ENCODE measurements at places on chromosomes 4 and X.
A peak's percentile ranks its signal among the peaks of the same experiment; 100 is the strongest.

DNA sequence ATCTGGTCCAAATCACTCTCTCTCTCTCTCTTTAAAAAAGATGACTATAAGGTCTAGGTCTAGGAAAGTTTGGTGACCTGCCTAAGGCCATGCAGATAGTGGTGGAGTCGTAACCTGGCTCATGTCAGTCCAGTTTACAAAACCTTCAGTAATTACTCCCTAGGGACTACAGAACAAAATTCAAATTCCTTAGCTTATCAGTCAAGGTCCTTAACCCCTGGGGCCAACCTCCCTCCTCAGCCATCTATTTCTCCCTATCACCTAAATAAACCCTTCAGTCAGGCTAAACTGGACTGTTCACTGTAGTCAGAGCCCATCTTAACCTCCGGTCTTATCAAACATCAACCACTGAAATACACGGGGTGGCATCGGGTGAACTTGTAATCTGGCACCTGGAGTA is 68.9 kb downstream of the MAP3K15 start:
- no peak for DNase-seq

GRCh38 chrX:47172971-47173792 is 20.4 kb upstream of the UBA1 start:
- DNase-seq: no peak

GRCh38 chr4:55075823-55076716 is 49.3 kb downstream of the KDR start:
- no peak for DNase-seq

- no peak for DNase-seq
Measured at GRCh38 chrX:4932790-4933189, 1219.3 kb upstream of the PRKX start.

GRCh38 chr4:20062054-20062453 is 189.7 kb upstream of the SLIT2 start:
- DNase-seq: no peak

DNA sequence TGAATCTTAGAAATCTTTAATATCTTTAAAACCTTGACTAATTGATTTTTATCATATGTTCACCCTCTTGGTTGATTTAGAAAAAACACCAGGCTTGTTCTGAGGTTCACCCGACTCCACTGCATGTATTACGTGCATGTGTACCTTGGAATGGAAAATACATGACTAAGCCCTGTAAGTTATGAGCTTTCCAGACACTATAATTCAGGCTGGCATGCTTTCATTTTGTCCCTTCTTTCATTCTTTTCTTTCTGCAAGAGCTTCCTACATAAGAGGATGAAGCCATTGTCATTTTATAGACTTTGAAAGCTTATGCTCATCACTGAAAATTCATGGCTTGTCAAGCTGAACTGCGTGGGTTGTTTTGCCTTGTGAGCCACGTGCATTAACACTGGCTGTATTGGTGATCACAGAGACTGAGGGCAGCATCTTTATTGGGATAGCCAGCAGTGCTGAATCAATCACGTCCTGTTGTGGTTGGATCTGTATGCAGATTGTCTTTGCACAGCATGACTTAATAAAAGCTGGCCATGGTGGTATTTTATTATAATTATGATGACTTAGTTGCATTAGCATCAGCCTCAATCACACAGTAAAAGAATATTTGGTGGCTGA is 141.9 kb downstream of the SLIT2 start:
- no peak for DNase-seq

DNA sequence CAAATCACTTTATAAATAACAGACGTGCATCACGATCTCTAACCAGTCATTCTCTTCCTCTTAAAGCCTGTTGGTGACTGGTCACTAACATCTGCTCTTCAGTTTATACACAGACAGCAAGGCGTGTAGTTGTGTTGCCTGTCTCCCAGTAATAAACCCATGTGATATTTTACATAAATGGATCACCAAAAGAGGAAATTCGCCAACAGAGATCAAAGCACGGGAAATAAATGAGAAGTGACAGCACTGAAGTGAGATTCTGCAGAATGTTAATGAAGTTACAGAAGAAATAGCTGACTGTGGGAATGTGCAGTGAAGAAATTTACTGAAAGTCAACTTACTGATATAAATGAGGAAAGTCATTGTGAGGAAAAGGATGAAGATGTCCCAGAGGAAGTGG is 47.0 kb downstream of the AFF1 start:
- DNase-seq: no peak

DNA sequence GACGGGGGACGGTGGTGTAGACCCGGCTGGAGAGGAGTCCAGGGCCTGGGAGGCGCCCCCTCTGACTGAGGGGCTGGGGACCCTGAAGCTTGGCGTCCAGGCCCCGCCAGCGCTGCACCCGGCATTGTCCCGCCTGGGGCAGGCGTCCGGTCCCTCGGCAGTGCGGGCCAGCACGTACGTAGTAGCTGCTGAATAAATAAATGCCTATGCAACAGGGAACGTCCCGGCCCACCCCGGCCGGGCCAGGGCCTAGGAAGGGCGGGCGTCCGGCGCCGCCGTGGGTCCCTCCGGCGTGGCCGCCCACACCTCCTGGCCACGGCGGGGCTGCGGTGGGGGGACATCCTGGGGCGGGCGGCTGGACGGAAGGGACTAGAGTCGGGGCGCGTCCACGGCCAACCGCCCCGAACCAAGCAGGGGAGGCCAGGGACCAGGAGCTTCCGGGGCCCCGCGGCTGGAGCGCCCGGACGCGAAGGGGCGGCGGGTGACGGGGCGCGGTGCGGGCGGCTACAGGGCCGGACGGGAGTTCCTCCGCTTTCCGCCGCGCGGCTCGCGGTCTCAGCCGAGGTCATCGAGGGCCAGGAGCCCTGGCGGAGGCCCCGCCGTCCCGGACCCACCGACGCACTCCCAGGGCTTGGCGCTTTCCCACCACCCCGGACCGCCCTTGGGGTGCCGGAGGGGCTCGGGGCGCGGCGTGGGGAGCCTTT is 886 bp upstream of the WWC2 start:
- DNase-seq: peak; percentile 37

GRCh38 chr4:148173397-148174017 is 268.7 kb downstream of the NR3C2 start:
- DNase-seq: no peak

DNA sequence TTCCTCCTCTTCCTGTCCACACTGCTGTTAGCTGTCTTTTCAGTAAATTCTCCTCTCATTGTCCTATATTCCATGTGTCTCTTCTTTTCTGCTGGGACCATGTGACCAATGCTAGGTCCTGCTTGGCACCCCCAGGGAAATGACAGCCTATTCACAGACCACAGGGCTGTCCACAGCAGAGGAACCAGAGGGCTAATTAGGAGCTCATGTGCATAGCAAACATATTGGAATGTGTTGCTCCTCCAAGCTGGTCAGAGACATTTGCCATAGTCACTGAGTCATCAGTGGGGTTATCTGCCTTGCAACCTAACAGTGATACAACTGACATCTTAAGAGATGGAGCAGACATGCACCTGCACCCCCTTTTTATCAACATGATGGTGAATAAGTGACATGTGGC is 67.9 kb upstream of the PUDP start:
- no peak for DNase-seq

DNA sequence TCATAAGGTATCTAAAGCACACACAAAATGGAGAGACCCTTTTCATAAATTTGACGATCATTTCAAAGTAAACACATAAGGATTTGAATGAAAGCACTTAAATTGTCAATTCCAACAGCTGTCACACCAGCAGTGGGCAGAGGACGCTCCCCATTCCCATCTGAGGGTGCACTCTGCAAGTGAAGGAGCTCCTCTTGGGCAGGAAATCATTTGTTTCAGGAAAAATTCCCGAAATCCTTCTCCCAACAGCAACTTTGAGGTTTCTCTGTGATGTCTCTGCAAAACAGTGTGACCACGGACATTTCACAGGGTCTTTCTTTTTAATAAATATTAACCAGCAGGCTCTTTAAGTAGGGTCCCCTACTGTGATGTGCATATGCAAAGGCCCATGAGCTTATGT is 111.0 kb downstream of the EPHA5 start:
- DNase-seq: no peak

GRCh38 chr4:71772592-71772991 is 11.3 kb downstream of the GC start:
- DNase-seq: no peak

DNA sequence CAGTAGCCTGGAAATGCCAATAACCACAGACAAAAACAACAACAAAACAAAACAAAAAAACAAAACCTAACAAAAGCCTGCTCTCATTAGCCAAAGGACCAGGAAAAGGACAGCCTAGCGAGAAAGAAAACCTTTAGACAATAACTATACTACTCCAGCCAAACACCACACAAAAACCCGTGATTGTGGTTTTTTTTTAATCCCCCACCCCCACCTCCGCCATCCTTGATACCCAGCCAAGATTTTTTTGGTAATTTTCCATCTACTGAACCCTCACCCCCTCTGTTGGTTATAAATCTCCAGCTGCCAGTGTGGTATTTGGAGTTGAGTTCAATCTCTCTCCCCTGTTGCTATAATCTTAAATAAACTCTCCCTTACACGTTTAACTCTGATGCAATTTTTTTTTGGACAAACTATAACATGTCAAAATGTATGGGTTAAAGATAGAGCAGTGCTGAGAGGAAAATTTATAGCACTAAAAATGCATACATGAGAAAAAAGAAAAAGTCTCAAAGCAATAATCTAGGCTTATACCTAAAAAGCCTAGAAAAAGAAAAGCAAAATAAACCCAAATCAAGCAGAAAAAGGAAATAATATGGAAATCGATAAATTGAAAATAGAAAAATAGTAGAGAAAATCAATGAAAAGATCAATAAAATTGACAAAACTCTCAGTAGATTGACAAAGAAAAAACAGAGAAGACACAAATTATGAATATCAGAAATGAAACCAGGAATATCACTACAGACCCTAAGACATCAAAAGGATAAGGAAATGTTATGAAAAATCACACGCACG is 83.7 kb downstream of the NAT8L start:
- no peak for DNase-seq

DNA sequence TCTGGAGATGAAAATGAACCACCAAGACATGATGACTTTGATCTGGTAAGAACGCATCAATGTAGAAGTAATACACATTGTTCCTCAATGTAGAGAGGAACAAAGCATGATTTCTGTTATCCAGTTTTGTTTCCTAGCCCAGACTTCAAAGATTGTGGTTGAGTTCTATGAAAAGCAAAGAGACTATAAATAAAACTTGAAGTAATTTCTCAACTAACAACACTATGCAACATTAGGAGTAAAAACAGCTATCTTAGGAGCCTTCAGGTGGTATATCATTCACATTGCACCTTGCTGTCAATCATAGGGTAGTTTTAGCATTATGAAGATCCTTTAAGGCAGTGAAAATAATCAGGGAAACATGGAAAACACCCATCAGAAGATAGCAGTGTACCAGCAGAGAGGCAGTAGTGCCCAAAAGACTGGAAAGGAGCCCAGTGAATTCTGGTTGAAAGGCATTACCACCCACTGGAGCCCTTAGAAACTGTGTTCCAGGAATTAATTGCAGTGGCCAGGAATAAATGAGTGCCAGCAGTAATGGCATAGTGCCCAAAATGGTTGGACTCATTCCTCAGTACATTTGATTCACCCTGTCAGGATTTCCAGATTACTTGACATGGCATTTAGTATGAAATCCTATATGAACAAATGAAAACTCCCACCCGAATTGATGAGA is 300.7 kb upstream of the CXXC4 start:
- no peak for DNase-seq

GRCh38 chrX:122092360-122092759 is 1045.0 kb downstream of the GLUD2 start:
- DNase-seq: no peak

DNA sequence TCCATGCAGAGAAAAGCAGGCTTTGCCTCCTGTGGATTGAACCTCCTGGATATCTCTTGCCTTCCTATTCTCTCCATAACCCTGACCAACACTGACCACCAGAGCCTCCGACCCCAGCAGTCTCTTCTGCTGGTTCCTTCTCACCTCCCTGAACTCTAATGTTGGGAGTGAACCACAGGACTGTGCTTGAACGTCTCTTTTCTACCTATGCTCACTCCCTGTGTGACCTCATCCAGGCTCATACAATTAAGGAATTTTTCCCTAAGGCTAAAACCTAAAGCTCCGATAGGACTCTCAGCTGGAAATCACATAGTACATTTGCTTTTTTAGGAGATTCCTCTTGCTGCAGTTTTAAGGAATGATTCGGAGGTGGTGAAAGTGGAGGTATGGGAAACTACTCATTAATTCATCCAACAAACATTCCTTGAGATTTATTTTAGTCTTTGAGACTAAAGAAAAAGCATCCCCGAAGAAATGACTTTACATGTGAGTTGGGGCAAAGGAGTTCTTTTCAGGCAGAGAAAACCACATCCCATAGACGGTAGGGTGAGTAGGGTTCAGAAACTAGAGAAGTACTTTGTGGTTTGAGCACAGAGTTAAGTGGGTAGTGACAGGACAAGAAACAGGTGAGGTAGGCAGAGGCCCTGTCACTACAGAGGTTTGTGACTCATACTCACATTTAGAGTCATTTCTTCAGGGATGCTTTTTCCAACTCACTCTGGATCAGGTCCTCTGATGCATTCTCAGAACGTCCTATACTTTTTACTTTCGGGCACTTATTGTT is 30.8 kb downstream of the NDNF start:
- no peak for DNase-seq

GRCh38 chrX:2517055-2517454 is 16.3 kb upstream of the DHRSX start:
- DNase-seq: no peak

- DNase-seq: no peak
Measured at GRCh38 chrX:13741695-13742094, 7.1 kb downstream of the OFD1 start.

DNA sequence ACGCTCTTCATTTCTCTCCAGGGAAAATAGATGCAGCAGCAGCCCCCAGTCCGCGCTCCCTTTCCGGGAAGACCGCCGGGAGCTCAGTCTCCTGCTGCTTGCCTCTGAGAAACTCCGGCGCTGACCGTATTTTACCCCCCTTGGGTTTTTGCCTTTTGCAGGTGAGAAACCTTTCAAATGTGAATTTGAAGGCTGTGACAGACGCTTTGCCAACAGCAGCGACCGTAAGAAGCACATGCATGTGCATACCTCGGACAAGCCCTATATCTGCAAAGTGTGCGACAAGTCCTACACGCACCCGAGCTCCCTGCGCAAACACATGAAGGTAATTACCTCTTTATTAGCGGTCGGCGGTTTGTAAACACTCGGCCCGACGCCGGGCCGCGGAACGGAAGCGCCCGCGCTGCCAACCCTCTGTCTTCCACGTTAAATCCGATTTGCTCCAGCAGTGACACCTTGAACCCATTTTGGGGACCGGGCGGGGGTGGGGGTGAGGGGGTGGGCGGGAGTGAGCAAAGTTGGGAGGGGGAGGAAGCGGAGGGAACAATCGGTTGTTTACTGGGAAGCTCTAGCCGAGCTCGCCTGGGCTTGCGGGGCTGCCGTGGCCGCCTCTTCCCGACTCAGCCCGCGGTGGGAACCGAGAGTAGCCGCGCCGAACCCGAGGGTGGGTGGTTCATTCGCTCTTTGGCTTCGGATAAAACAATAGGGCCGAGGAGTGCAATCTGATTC is 3.0 kb downstream of the ZIC3 start:
- DNase-seq: no peak

DNA sequence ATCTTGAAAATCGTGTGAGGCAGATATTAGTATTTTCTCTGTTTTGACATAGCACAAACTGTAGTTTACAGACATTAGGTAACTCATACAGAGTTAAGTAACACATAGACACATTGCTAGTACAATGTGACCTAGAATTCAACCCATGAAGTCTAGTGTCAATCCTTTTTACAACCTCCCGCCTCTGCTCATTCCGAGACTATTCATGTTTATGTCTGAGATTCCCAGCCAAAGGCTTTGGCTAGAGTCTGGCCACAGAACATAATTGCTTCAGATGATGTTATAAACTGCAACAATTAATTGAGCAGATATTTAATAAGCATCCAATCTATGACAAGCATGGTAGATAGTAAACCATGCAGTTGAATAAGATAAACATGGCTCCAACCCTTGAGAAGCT is 841.0 kb downstream of the STIM2 start:
- no peak for DNase-seq

All from mesothelial cell of epicardium (in vitro differentiated cells).